ENCODE measurements at places on chromosomes 12 and 14.
A peak's percentile ranks its signal among the peaks of the same experiment; 100 is the strongest.

DNA sequence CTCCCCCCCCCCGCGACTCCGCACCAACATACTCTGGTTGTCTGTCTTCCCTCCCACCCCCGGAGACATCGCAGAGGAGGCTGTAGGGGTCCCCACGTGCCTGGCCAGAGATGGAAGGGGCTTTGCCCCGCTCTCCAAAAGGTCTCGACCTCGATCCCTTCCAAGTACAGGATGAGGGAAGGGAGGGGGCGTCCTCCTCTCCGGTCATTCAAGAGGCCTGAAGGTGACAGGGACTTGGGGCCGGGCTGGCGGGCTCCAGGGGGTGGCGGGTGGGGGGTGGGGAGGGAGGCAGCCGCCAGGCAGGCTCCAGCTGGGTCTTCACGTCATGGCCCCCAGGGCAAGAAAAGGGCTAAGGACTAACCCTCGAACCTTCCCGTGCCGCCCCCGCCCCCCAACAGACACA, 15.1 kb downstream of the TBX3 start:
- peak; percentile 30 for DNase-seq

DNA sequence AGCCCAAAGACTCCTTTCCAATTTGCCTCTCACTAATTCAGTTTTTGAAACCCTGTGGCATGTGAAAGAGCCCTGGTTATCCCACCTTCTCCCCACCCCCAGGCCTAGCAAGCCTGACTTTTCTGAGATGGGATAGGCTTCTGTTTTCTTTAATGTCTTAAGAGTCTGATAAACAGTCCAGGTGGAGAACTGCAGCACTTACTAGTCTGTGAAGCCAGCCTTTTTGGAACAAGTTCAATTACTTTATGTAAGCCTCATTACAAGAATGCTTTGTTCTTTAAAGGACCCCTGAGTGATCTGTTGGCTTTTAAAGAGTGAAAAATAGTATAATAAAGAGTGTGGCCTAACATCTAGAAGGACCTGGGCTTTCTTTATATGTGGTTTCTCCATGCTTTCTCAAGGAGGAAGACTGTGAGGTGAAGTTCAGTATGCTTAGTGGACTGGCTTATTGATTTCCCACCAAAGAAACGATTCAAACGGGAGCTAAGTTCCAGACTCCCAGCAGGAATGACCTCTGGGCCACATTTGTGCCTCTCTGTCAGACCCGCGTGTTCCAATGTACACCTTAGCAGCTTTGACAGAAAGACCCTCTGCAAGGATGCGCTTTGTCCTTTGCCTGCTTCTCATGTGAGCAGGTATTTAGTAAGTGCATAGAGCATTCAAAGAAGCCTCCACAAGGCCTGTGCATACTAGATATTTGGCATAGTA, 129.5 kb downstream of the DAAM1 start:
- no peak for DNase-seq

- DNase-seq: peak; percentile 95
These were observed 25.4 kb upstream of the EIF4B start for GRCh38 chr12:52980650-52981423.

DNA sequence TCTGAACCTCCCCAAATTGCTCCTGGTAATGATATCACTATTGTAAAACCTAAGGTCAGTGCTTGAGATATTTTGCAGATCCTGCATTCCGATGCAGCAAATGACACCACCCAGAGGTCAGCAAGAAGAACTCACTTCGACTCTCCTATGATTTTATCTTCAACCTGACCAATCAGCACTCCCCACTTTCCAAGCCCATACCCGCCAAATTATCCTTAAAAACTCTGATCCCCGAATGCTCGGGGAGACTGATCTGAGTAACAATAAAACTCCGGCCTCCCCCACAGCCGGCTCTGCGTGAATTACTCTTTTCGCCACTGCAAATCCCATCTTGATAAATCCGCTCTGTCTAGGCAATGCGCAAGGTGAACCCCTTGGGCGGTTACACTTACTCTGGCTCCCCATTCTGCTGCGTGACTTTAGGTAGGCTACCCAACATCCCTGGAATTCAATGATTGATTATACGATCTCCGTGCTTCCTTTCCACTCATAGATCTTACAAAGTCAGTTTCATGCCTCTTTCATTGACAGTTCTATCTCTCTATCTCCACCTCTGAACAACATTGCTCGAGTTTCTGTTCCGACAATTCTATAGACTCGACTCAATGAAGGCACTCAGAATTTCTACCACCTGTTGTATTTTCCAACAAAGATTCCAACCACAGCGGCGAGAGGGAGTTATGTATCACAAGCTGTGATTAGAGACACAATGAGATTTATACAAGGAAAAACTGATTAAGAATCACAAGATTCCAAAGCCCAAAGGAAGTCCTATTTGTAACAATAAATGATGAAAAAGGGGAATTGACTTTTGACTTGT, 939 bp downstream of the NPC2 start:
- peak; percentile 59 for DNase-seq

- no peak for DNase-seq
These were observed 634.9 kb downstream of the FSCB start for GRCh38 chr14:43872222-43872621.

- DNase-seq: no peak
These were observed 423 bp downstream of the ALDH6A1 start for GRCh38 chr14:74083784-74084276.

Measured in Caco-2 (cell line).